ENCODE measurements at places on chromosomes 11 and 22.

DNA sequence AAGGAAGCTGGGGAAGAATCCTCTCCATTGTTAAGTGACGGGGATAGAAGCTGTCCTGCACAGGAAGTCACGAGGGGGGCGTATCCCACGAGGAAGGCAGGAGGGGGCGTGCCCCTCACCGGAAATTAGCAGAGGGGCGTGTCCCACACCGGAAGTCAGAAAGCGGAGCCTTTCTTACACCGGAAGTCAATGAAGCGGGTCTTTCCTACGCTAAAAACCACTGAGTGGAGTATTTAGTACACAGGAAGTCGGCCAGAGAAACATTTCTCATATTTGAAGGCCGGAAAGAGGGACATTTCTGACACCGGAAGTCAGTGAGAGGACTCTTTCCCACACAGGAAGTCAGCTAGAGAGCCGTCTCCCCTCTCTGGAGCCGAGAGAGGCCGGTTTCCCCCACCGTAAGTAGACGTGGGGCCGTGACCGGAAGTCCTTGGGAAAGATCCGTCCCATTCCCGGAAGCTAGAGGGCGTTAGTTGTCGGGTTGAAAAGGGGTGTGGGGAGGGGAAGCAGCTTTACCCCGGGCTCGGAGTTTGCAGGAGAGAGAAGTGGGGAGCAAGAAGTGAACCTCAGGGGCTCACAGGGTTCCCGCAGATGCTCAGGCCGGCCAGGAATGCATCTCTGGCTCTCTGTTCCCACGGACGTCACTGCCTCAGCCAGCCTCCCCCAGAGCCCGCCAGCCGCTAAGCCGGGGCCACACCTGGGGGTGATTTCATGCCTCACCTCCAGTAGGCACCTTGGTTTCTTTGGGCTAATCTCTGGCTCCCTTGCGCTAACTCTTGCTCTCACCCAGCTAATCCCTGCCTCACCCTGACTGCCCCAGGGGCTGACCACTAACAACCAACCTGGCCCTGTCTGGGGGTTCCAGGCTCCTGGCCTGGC, 15.4 kb downstream of the MIAT start:
- DNase-seq: peak; percentile 58

DNA sequence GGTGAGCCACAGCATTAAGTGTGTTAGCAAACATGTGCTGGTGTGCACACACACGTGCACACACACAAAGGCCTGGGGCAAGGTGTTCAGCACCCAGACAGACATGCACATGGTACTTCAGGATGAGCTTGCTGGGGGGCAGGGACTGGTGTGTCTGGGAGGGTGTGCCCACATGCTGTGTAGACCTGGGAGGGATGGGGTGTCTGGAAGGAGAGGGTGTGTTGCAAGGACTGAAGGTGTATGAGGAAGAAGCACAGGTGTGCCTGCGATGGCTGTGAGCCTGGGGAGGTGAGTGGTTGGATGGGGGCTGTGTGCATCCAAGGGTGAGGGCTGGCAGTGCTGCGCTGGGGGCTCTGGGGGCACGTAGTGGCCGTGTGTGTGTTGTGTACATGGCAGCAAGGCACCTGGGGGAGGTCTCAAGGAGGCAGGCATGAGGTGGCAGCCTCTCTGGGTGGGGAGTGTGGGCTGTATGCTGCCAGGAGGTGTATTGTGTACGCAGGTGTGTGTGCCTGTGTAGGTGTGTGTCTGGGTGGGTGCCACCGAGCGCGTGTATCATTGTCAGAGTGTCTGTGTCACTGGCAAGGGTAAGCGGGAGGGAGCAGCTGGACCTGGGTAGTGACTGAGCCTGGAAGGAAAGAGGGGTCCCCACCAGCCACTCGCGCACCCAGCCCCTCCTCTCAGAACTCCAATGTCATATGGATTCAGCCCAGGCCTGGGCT, 2.2 kb downstream of the NRXN2 start:
- no peak for DNase-seq

GRCh38 chr22:30523646-30524489, 18.4 kb upstream of the SEC14L4 start:
- DNase-seq: no peak

DNA sequence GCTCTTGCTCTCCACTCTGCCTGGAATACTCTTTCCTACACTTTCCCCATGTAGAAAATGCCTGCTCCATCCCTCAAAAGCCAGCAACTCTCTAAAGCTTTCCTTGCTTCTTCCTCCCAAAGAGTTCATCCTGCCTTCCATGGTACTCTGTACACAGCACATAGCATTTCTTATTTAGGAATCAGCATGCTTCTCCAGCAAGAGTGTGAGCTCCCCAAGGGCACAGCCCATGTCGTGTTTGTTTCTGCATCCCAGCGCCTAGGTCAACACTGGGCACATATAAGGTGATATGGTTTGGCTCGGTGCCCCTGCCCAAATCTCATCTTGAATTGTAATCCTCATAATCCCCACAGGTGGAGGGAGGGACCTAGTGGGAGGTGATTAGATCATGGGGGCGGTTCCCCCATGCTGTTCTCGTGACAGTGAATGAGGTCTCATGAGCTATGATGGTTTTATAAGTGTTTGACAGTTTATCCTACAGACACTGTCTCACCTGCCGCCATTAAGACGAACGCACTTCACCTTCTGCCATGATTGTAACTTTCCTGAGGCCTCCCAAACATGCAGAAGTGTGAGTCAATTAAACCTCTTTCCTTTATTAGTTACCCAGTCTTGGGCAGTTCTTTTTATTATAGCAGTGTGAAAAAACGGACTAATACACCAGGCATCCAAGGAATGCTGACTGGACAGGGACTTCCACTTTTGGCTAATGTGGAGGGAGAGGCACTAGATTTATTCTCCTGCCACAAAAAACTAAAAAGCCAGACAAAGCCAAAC, 8.2 kb downstream of the VPS37C start:
- no peak for DNase-seq

DNA sequence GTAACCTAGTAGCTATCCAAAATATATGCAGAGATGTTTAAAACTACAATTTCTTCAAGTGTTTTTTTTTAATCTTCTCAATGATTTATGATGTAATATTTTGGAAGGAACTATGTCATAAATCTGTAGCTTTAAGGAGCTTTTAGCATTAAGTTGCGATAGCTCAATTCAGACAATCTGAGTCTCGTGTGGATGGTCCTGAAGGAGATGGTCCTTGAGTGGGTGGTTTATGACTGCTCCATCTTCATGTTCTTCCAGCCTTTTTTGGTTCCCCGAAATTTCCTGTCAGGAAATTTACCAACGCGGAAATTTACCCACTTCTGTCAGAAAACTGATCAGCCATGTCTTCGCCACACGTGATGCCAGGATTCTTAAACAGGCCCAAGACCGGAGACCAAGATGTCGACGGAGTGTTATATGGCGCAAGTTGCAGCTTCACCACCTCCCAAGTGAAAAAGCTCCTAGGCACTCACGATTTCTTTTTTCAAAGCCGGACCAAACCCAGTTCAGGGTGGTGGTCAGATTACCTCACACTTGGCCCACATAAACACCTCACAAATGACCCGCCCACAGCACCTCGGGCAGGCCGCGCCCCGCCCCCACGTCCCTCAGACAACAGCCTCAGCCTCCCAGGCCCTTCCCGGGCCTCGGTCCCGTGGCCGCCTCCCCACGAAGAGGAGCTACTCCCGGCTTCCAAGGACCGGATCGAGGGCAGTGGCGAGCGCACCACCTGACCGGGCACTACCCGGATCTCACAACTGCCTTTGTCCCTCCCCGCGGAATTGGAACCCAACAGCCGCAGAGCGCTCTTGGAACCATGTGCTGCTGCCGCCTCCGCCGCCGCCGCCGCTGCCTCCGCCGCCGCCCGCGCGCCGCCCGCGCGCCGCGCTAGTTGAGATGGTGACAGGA, at the start of gene MORC2:
Gene MORC2 (minus strand): TSS at position 760 of the 909 bp plus-strand sequence. CDS start 885 bp downstream, outside the sequence.
- no peak for DNase-seq

DNA sequence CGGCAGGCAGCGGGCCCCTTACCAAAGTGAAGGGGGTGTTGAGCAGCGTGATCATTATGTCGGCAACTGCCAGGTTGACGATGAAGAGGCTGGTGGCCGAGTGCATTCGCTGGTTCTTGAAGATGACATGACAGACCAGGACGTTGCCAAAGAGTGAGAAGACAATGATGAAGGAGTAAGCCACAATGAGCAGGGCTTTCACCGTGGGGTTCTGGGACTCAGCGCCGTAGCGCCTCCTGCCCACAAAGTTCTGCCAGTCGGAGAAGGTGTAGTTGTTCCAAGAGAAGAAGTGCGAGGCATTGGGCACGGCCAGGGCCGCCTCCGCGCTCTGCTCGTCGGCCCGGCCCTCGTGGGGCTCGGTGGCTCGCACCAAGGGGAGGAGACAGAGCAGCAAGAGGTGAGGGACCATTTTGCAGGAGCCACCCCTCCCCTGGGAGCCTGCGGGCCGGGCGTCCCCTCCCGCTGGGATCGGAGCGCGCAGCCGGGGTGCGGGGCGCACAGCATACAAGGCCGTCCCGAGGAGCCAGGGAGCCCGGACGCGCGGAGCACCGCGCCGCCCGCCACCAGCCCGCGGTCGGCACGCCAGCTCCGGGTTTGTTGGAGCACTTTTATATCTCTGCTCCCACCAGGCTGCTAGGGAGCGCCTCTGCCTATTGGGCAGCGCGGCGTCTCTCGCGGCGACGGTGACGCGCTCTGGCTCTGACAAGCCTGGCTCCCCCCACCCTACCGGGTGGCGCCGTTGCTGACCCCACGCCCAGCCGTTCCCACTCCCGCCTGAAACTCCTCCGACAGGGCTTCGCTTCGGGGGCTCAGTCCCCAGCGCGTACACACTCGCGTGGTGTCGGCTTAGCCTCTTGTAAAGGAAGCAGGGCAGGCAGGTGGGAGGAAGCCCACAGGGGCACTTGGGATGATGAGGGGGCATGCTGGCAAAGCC, at the start of gene GPR83:
Gene GPR83 (minus strand): TSS at position 581 of the 934 bp plus-strand sequence. CDS start 172 bp downstream, at position 409.
- DNase-seq: no peak

- DNase-seq: no peak
These were observed 8.3 kb downstream of the WT1 start for GRCh38 chr11:32426819-32427615.

DNA sequence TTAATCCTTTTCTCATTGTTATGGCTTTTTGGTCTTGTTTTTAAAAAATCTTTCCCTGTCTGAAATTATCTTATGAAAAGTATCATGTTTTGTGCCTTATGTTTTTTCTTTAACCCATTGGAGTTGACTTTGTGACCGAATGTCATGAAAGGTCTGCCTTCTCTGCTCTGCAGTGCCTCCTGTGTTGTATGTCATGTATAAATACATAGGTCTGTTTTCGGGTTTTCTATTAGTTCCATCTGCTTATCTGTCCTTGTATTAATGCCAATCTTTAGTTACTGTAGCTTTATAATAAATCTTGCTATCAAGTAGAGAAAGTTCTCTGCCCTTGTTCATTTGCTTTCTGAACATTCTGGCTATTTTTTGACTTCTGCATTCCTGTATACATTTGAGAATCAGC, 73.0 kb downstream of the ZBTB44 start:
- no peak for DNase-seq

- no peak for DNase-seq
These were observed 13.1 kb downstream of the FXYD6 start for GRCh38 chr11:117863383-117863782.

DNA sequence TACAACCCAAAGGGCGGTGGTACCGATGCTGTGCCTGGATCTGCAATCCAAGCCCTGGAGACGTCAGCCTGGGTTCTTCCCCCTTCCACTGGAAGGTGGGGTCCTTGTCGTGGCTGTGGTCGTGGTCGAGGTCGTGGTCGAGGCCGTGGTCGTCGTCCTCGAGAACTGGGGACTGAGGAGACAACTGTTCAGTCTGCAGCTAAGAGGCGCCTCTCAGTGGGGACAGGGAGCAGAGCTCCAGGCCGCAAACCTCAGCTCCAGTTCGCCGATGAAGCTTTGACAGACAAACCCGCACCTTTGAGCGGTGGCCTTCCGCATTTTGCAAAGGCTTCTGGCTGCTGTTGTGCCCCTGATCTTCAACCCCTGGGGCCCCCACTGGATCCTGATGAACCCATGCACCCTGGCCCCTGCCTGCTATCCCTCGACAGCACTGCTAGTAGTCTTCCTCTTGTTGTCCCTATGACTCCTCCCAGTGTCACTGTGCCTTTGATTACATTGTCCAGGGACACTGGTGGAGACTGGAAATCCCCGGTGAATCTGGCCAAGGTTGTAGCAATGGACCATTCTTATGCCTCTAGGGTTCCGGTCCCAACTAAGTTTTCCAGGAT, 1.5 kb downstream of the KDM4F start:
- no peak for DNase-seq

DNA sequence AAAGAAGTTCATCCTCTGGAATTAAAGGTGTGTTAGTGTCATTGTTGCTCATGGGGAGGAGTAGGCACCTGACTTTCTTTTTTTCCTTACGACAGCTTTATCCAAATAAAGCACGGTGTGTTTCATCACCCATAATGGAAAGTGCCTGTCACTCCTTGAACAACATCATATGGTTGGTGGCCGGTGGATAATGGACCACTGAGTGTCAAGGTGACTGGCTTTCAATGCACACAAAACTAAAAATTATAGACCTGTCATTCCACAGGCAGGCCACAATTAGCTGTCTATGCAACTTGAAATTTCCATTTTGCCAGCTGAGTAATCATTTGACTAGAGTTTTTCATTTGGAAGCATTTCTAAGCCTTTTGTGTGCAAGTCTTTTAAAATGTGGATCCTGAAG, 45.0 kb upstream of the MPPED2 start:
- DNase-seq: peak; percentile 93

GRCh38 chr11:32451808-32452207, 16.5 kb upstream of the WT1 start:
- no peak for DNase-seq

DNA sequence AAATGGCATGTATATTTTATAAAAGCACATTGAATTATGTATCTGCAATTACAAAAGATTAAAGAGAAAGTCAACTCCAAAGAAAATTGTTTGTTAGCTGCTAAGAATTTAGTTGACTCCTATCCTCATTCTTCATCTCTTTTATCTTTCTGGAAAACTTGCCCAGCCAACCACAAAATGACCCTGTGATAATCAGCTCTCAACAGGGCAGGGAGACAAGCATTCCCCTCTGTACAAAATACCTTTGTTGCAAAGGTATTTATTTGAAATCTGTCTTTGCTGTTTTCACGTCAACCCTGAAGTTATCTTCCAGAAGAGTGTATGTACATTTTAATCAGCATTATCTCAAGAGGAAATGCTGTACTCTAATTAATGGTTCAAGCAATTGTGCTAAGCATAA, 191.1 kb upstream of the DDI1 start:
- no peak for DNase-seq

DNA sequence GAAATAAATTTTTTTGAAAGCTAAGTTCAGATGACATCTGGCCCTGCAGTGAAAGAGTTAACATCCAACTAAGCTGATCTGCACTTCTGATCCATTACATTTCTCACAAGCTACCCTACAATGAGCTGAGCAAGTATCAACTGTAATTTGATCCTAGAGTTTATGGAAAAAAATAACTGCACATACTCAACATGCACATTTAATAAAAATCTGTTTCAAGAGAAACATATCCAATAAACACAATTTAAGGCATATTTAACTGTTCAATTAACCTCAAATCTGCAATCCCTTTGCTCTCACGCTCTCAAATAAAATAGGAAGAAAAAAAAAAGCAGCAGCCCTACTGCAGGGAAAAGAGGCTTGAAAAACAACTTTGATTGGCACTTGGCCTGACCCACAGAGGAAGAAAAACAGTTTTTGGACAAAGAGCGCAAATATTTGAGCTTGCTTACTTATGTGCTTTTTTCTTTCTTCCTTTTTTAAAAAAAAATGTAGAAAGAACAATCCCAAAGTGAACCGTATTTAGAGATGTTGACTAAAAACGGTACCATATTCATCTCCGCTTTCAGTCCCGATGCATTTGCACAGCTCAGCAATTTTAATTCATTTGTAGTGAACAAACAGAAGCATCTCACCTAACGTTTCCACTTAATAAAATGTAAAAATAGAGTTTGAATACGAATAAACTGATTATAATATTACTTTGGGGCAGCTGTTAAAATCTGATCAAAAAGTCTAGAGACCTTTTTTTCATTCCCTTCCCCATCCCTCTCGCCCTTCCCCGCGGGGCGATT, 1.6 kb downstream of the SESN3 start:
- peak; percentile 30 for DNase-seq

GRCh38 chr11:776561-777287, 563 bp downstream of the GATD1 start:
- no peak for DNase-seq

All from NCI-H187 treated with DMSO at 0.1 percent for 48 hours (cell line).